ENCODE measurements at places on chromosomes 3 and 15.

- no peak for DNase-seq
Measured at GRCh38 chr15:29888646-29889045, 66.4 kb upstream of the TJP1 start.

GRCh38 chr3:67876261-67876660 is 221.8 kb upstream of the SUCLG2 start:
- DNase-seq = no peak

- DNase-seq = no peak
Measured at GRCh38 chr3:129672412-129672811, 65.9 kb upstream of the PLXND1 start.

GRCh38 chr3:107465064-107465631 is 57.6 kb upstream of the BBX start:
- no peak for DNase-seq

DNA sequence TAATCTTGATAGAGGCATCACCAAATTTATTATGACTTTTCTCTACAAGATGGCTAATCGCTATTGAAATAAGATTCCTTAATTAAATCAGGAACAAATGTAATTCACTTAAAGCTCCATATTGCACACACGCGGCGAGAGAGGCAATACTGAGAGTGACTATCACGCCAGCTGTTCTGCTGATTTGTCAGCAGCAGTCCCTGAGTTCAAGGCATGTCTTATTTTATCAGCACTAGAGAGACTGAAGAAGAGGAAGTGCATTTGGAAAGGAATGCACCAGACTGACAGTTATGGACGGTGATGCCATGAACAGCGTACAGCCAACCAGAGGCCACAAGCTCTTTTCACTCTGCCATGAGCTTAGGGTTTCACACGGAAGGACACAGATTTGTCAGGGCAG is 83.6 kb upstream of the SLCO3A1 start:
- no peak for DNase-seq

DNA sequence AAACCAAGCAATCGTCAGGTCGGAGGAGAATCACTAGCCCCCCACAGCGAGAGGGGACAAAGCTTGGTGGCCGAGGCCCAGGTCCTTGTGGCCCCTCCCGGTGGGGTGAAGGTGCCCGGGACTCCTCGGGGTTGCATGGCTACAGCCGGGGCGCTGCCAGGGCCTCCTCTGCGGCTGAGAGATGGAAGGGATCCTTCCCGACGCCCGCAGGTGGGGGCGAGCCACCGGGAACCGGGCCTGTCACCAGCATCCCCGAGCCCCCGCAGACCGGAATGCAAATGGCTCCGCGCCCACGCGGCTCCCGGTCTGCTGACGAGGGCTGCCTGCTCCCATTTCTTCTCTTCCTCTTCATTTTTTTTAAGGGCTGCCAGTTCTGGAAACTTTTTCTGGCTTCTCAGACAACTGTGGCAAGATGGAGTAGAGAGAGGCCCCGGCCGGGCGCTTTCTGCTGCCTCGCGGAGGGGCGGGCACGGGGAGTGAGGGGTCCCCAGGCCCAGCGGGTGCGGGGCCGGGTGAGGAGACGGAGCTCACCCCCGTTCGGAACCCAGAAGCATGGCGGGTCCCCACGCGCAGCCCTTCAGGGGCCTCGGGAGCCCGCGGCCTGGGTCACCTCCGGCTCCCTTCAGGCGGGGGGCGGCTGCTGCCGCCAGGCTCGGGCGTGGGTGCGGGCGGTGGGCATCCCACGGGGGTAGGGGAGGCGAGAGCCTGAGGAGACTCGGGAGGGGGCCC is 27.5 kb downstream of the MELTF start:
- DNase-seq = peak; percentile 31

GRCh38 chr3:189806171-189806951 is 175.2 kb downstream of the TP63 start:
- no peak for DNase-seq

GRCh38 chr3:132145833-132146232 is 111.0 kb upstream of the CPNE4 start:
- no peak for DNase-seq

DNA sequence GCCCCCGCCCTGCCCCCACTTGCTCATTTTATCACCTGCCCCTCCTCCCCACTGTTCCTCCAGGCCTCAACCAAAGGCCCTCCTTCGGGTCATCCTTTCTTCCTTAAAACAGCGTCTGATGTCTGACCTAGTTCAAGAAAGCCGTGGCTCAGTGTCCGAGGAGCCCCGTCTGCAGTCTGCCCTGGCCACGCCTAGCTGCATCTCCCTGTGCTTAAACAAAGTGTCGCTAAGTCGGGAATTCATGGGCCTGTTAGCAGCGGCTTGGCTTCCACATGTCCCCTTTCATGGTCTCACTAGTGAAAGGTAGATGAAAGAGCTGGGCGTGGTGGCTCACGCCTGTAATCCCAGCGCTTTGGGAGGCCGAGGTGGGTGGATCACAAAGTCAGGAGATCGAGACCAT is 41.2 kb downstream of the TM2D3 start:
- DNase-seq = no peak

DNA sequence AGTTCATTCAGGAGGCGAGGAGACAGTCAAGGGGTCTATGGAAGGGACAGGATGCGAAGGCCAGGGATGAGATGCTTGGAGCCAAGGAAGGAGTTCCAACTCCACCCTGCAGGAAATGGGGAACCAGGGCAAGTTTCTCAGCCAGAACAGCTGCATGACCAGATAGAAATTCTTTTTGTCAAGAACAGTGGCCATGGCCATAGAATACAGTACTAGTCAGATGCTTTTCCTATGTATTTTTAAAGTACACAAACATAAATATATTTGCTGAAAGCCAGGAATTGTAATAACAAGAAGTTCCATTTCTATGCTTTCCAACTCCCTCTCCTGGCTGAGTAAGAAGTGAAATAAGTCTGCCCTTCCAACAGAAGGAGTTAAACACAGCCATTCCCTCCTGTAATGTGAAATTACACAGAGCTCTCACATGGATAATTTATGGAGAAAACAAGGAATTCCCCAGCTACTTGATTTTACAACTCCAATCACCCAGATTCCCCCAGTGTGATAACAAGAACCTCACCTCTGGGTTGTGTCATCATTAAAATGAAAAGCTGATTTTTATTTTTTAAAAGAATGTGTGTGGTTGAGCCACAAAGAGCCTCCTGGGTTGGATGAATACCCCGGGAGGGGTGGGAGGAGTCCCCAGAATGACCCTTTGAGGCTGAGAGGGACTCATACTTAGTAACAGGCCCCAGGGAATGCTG is 124.6 kb upstream of the ARHGEF3 start:
- DNase-seq = no peak

DNA sequence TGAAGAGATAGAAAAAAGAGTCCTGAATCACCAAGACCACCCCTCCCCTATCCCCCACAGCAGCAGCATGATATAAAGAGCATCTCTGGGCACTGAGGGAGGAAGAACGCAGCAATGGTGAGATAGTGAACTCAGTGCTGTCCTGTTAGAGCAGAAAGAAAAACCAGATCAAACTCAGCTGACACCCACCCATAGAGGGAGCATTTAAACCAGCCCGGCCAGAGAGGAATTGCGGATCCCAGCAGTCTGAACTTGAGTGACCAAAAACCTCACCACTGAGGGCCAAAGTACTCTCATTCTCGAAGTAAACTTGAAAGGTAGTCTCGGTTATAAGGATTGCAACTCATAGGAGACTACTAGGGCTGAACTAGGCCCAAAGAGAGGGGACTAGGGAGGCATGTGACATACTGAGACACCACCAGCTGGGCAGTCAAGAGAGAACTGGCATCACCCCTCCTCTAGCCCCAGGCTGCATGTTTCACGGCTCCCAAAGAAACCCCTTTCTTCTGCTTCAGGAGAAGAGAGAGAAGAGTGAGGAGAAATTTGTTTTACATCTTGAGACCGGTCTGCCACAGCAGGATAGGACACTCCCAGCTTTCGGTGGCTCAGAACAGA is 39.2 kb upstream of the TGFBR2 start:
- DNase-seq = no peak

DNA sequence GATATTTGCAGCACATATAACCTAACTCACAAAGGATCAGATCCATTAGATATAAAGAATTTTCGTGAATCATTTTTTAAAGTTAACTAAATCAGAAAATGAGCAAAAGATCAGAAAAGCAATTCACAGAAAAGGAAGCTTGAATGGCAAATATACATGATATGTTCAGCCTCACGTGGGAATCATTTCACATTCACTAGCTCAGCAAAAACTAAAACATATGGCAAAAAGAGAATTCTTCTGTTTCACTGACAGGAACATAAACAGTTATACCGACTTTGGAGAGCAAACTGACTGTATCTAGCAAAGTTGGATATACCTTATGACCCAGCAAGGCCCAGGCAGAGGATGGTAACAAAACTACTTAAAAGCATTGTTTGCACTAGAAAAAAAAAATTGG is 34.0 kb upstream of the NR2E3 start:
- no peak for DNase-seq

DNA sequence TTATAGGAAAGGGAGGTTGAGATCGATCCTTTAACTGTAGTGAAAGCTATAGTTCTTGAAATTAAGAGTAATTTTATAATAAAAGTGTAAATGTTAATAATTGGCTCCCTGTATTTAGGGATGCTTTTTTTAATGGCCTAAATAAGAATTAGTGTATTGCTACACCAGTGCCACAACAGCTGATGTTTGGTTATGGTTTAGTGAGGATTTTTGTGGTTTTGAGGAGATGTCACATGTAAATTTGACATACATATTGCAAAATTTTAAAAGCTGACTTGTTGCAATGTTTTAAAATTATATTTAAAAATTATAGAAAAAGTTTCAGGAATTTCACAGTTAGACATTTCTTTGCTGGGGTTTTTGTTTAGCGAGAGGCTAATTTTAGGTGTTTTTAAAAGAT is 3.9 kb downstream of the TSC22D2 start:
- no peak for DNase-seq

DNA sequence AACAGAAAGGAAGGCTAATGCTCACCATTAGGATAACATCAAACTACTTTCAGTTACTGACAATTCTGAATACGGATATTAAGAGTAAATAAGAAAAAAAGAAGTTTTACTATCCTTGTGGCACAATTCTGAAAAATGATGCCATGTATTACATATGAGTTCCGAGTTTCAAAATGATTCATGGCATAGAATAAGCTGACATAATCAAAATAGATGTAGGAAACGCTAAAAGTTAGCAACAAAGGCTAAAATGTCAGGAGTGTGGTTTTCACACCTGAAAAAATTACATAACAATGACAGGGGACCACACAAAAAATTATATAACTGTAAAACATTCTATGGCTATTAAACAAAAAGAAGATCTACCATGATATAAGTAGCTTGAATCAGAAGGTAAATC is 1131.9 kb downstream of the OTOL1 start:
- DNase-seq = no peak

DNA sequence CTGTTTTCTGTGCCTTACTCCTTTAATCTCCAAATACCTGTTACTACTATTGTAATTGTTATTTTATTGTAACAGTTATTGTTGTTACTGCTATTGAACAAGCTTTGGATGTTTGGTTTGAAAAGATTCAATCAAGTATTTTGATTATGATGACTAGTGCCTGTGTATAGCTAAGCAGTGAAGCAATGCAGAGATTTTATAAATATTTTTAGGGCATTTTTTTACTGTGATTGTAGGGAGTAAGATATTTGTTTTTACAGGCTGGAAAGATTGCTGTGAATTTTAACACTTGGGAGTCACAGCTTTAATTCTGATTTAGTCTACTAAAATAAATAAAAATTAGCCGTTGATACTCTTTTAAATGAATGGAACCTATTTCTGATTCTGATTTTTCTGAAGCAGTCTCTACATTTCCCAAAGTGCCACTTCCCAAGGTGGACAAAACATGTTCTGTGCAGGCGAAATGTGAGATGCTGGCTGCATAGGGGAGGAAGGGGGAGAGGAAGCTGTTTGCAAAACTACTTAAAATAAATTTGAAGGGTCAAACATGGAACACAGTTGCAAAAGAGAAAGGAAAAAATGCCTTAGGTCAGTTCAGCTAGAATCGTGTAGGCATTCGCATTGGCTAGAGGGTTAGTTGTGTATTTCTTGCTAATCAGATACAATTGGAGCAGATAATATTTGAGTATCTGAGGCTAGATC is 25.7 kb downstream of the EEFSEC start:
- no peak for DNase-seq

DNA sequence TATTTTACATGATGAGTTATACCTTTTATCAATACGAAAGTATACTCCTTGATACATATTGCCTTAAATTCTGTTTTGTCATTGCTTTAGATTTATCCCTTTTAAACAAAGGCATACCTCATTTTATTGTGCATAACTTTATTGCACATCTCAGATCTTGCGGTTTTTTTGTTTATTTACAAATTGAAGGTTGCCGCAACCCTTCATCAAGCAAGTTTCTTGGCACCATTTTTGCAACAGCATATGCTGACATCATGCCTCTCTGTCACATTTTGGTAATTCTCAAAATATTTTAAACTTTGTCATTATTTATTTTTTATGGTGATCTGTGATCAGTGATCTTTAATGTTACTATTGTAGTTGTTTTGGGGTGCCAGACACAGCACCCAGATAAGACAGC is 20.9 kb downstream of the SNRK start:
- no peak for DNase-seq

DNA sequence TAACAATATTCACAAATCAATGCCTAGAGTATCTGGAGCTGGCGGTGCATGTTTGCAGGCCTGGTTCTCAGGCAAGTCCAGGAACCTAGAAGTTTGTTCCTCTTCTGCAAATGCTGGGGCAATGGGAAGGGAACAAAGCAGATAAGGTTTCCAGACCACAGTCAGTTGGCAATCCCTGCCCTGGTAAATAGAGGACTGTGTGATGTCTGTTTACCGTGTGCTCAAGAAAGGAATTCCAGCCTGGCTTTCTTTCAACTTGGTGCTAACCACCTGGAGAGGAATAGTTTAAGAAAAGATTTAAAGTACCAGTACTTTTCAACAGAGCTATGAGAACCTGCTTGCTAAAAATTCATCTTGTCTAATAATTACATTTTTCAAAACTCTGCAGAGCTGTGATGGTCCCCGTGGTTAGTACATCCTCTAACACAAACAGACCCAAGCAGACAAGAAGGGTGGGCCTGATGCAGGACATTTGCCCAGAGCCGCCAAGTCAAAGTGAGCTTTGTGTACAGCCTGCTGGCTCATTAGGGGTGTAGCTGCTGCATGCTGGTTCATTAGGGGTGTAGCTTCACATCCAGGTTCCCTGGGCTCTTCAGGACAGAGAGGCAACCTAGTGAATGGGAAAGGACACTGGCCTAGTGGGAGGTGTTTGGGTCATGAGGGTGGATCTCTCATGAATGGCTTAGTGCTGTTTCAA is 220.5 kb downstream of the SQOR start:
- DNase-seq = no peak

DNA sequence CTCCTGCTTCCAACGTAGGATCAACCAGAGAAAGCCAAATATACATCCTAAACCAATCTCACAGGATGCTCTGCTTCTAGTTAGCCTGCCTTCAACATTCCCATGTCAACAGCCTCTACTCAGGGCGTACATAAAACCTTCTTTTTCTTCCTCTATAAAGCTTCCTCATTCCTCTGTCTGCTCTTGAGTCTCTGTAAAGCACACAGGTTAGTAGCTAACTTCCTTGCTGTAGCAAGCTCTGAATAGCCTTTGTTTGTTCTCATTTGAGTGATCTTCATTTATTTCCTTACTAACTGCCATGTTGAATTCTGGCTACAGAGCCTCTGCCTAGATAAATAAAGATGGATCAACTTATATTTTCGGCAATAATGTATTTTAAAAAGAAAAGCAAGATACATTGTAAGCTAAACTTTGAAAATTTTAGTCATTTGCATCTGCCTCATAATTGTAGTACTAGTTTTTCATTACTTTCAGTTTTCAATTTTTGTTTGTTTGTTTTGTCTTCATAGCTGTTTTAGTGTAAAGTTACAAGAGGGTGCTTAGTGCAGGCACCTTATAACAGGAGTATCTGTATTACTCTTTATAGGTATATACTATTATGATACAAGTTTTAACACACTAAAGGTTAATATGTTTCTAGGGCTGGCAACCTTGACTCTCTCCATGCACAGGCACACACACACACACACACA is 498.2 kb downstream of the PYDC2 start:
- no peak for DNase-seq
